Endothelial cell (in vitro differentiated cells): ENCODE measurements at places on chromosomes 5 and 9.

DNA sequence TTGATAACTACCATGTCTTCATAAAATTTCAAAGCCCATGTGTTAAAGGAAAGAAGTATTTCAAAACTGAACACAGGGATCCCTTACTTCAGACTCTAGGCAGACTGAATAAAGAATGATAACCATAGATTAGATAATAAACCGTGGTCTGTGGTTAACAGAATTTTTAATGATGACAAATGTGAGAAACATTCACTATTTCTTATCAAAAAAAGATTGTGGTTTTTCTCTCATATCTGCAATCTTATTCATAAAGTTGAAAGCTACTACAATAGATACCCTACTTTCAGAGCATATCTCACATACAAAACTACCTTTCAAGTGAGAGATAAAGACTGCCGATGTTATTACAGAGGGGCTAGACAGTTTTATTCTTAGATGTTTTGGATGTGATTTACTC lies 816.8 kb upstream of the DMAC1 start:
- DNase-seq, result no peak

DNA sequence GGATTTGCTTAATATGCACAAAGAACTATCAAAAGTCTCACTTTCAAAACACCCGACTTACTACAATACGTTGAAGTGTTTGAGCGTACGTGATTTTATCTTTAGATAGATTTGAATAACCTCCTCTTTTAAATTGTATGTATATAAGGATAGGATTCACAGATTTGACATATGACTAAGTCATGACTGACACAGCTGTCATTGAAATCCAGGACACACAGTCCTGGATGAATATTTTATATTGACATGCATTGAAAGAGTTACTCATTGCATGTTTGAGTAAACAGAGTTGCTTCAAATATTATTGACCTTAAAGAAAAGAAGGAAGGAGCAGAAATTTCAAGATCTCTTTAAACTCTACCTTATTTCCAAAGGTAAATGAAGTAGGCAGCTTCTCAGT lies 3.3 kb downstream of the MUSK start:
- DNase-seq, result no peak

GRCh38 chr5:88876714-88877113 lies 6.3 kb downstream of the MEF2C start:
- DNase-seq, result no peak

DNA sequence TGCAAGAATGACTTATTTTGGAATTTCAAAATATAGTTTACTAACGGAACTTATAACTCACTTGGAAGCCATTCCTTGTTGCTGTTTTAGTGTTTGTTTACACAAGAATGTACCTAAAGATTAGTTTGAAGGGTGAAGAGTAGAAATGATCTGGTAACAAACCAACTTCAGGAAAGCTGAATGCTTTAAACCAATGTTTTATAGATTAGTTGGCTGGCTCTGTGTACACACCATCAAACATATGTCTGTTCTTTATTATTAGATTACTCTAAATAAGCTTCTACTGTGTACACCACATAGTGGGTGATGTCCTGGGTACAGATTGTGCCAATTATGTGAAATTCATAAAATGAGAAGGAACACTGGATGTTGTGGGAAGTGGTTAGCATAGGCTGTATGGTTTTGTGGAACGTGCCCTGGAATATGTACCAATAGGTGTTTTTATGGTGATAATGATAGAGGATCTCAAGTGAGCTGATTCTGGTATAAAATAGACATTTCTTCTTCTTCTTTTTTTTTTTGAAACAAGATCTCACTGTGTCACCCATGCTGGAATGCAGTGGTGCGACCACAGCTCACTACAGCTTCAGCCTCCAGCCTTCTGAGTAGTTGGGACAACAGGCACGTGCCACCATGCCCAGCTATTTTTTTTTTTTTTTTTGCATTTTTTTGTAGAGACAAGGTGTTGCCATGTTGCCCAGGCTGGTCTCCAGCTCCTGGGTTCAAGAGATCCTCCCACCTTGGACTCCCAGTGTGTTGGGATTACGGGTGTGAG lies 109.3 kb upstream of the DHFR start:
- no peak for DNase-seq

DNA sequence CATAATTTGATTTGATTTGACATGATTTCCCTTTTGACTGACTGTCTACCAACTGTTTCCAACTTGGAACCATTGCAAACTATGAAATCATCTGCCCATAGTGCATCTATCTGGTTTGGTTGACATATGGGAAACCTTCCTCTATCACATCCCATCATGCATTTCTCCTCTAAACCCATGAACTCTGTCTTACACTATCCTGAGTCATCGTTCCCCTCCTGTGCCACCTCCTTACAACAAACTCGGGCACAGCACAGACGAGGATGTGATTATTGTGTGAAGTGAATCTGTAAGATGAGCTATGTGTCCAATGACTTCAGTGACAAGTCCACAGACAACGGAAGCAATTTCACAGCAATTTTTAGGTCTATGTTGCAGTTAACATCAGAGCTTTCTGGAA lies 126.1 kb downstream of the NPR3 start:
- DNase-seq, result no peak
